ENCODE measurements at places on chromosomes 13 and 19.

DNA sequence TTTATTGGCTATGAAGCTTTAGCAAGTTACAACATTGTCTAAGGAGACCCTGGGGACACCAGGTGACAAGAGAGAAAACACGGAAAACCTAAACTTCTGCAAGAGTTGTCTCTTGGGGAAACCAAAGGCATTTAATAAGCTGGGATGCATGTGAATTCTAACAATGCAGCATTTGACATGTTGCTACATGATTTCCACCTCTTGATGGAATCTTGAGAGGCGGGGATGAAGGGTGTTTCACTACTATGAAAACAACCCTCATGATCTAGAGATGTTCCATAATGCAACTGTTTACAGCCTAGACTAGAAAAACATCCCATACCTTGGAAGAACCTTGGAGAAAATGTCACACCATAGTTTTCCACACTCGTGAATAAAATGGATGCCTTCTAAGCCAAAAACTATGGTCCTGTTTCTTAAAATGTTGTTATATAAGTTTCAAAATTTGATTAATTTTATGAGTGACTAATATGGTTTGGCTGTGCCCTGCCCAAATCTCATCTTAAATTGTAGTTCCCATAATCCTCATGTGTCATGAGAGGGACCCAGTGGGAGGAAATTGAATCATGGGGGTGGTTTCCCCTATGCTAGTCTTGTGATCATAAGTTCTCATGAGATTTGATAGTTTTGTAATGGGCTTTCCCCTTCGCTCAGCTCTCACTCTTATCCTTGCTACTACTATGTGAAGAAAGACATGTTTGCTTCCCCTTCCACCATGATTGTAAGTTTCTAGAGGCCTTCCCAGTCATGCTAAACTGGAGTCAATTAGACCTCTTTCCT lies 164.6 kb downstream of the TNFSF13B start:
- no peak for DNase-seq

- no peak for DNase-seq
These were observed 14.6 kb downstream of the PROSER1 start for GRCh38 chr13:39023316-39023715.

GRCh38 chr19:12970070-12970820 lies 869 bp downstream of the DAND5 start:
- DNase-seq: no peak

- no peak for DNase-seq
These were observed 29.6 kb downstream of the IRS2 start for GRCh38 chr13:109756778-109757177.

DNA sequence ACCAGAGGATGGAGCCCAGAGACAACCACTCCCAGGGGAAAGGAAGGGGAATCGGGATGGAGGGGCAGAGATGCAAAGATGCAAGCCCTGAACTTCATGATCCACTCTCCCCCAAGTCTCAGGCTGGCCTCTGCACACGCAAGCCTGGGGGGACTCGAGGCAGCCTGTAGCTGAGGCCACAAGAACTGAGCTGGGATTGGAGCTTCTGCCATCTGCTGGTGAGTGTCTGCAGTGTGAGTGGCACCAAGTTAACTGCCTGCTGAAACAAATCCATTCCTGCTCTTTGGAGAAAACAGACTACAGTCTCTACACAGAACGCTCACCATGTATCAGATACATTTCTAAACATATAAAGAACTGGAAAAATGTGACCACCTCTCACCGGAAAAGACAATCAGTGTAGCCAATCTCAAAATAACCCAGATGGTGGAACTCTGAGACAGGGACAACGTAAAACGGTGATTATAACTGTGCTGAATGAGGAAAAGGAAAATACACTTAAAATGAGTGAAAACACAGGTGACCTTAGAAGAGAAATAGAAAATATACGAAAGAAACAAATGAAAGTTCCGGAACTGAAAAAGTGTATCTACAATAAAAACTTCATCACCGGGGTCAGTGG lies 62.1 kb downstream of the KLF2 start:
- DNase-seq: peak; percentile 17

GRCh38 chr19:19211499-19212420 lies at the start of gene NCAN:
Gene NCAN, plus strand, starts transcription at chr19:19211958. Its CDS starts 4,996 bp downstream, at chr19:19216954.
- DNase-seq: peak; percentile 15

DNA sequence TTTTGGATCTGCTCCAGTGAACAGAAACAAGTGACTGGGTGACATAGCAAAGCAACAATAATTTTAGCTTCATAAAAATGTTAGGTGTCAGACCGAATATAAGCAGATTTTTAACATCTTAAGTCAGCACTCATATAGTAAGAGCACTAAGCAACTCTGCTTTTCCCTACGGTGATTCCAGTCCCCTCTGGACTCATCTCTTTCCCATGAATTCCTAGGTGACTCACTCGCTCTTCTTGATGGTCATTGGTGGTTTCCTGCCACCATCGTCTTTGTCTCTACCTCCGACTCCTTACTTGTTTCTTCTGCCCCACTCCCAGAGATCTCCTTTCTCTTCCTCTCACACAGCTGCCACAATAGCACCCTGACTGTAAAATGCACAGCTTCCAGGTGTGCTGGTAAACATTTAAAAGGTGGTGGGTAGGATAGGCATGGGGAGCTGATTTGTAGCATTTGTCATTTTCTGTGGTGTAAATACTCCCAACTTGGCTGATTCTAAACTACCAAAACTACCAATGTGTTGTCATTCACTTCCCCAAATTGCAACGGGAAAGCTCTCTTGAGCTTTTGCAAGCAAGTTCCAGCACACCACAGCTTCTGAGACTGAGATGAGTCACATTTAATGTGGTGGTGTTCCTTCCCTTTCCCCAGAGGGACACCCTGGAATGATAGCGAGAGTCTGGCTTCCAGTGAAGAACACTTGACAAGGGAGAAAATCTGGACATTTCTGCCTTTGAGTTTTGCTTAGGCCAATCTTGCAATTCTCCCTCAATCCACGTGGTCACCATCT lies 42.8 kb upstream of the CLDN10 start:
- DNase-seq: no peak

DNA sequence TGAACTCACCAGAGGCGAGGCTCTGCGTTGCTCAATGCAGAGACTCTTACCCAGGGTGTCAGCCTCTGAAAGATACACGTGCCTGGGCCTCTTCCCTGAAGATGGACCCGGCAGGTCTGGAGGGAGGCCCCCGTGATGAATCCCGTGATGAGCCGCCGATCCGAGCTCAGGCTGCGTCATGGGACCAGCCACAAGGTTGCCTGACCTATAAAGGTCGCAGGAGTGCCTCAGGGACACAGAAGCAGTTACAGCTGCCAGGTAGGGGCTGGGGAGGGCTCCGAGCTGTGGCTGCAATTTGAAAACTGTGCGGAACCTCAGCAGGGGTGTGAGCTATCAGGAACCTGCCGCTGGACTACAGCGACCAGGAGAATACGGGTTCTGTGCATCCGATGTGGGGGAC lies 10.5 kb upstream of the ATP11A start:
- no peak for DNase-seq

GRCh38 chr19:53388904-53389303 lies 6.0 kb upstream of the ZNF765 start:
- no peak for DNase-seq

DNA sequence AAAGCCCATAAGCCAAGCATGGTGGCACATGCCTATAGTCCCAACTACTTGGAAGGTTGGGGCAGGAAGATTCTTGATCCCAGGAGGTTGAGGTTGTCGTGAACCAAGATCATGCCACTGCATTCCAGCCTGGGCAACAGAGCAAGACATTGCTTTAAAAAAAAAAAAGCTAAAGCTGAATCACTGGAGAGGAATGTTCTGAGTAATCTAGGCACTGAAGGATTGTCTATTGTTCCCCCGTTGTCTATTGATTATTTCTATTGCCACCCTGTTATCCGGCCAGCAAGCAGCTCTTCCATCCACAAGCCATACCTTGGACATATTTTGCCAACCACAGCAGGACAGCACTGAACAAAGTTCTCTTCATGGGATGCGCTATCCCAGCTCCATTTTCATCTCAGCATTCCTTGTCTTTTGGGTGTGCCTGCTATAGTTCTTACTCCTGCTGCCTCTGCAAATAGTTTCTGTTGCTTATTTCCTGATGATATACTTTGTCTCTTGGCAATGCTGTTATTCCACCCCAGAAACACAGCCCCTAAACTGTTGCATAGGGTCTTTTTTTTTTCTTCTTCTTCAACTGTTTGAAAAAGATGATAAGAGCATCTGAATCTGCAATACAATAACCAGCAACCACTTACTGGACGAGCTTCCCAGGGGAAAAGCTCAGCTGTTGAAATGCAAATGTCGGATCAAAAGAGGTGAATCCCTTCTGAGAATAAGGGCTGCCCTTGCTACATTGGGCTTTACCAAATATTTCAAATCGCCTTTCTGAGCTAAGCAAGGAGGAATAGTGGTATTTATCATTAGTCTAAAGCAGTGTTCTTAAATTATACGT lies 22.2 kb upstream of the SIAH3 start:
- no peak for DNase-seq

DNA sequence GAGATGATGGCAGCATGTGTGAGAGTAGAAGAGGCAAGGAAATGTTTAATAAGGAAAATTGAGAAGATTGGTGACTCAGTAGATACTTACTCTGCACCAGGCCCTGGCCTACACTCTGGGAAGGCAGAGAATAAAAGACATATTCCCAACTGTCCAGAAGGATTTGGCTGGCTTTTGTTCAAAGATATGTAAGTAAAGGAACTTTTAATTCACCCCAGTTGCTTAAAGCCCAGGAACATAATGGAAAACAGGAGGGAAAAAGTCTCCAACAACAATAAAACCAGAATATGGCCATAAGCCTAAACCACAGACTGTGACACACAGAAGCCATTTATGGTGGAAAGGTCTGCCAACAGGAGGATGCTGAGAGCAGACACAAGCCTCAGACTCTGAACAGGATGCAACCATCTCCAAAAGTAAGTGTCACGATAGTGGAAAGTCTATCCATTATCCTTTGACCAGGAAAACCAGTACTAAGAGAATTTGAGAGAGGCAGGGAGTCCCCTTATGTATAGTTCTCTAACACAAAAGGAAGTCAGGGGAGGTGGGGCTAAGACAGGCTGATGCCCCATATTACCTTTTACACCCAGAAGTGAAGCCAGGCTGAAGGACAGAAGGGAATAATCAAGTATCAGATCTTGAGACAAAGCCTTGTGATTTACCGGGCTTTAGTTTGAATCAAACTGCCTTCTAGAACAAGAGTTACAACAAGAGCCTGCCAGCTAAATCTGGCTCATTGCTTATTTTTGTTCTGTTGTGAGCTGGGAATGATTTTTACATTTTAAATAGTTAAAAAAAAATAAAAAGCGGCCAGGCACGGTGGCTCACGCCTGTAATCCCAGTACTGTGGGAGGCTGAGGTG lies 169.5 kb upstream of the STARD13 start:
- no peak for DNase-seq

DNA sequence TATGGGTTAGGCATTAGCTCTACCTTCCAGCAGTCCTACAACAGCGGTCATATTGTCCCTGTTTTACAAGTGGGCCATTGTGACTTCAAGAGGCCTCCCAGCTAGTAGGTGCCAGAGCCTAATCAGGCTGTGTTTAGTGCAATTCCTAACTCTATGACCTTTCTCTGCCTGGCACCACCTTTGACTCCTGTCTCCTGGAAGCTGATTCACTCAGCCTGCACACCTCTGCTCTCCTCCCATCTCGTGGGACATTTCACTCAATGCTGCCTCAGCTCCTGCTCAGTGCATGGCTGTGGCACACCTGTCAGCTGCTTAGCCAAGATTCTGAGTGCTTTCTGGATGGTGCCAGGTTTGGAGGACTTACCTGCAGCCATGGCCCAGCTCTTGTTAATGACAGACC lies 9.5 kb upstream of the GJB6 start:
- DNase-seq: no peak

DNA sequence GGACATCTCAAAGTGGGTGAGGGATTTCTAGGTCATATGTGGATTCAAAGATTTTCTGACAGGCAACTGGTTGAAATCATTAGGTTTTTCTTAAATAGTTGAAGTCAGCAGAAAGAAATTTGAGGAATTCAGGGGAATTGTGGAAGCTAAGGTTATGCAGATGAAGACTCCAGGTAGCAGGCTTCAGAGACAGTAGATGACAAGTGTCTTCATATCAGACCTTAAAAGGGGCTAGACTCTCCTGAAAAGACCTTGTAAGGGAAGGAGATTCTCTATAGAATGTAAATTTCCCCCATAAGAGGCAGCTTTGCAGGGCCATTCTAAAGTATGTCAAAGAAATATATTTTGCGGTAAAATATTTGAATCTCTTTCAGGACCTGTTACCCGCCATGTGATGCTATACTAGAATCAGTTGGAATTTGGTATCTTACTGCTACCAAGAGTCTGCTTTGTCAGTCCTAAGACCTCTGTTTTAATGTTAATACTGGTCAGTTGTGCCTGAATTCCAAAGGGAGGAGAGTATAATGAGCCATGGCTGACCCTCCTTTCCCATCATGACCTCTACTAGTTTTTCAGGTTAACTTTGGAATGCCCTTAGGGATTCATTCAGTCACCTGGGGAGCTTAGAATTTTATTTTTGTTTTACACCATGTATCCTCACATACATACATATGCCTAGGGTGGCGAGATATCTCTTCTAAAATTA lies 1115.5 kb upstream of the SLC10A2 start:
- DNase-seq: no peak

DNA sequence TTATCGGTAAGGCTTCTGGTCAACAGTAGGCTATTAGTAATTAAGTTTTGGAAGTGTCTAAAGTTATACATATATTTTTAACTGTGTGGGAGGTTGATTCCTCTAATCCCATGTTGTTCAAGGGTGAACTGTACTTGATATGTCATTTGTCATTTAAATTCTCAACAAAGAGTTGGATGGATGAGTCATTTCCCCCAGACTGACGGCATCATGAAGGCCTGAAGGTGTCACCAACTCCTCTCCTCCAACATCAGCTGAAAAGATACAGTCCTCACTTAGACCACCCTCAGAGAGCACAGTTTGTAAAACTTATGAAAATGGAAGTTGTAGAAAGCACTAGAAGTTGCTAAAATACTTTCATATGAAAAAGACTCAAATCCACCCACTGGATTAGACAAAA lies 48.8 kb downstream of the DCLK1 start:
- DNase-seq: no peak

DNA sequence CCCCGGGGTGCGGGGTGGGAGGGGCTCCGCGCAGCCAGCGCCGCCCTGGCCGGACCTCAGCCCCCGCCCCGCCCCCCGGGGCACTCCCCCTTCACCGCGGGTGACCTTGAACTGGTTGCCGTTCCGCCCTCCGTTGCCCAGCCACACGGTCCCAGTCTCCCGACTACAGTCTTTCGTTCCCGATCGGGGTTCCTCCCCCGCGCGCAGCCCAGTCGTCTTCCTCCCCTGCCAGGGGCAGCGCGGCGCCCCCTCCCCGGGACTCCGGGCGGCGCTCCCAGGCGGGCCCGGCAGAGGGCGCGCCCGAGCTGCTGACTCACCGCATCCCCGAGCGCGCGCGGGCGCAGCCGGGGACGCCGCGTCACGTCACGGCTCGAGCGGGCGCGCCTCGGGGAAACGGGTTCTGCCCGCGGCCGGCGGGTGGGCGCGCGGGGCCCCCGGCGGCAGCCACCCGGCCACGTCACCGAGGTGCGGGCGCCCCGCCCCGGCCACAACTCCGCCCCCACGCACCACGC lies 459 bp downstream of the MIDN start:
- peak; percentile 54 for DNase-seq

DNA sequence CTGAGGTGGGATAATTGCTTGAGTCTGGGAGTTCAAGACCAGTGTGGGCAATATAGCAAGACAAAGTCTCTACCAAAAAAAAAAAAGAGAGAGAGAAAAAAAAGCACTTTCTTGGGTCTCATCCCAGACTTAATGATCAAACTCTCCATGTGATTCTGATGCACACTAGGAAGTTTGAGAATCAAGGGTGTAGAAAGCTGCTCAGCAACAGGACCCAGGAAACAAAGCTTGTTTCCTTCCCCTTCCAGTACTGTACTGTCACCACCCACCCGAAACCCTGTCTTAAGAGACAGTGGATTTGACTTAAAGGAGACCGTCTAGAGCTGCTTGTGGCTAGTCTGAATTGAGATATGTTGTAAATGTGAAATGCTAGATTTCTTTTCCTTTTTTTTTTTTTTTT lies 5.8 kb downstream of the MISP3 start:
- no peak for DNase-seq

All from NCI-H510A treated with DMSO at 0.1 percent for 48 hours (cell line).